ENCODE measurements at places on chromosomes 5 and 9.

- no peak for DNase-seq
These were observed 422.3 kb downstream of the TMEM232 start for GRCh38 chr5:110304176-110304575.

DNA sequence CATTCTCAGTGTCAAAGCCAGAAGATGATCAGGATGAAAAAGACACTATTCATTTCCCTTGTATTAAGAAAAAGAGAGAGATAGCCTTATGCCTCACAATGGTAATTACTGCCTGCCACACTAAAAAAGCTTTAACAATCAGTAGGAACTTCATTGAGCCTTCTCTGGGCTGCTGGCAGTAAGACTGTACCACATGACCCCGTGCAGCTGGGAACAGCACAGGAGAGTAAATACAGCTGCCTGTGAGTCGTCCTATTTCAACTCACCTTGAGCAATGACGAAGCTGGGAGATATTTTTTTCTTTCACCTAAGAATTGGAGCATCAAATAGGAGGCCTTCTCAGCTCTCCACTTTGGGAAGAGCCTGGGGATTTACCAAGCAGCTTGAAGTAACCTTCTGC lies 316.3 kb downstream of the GABRB2 start:
- DNase-seq, result no peak

DNA sequence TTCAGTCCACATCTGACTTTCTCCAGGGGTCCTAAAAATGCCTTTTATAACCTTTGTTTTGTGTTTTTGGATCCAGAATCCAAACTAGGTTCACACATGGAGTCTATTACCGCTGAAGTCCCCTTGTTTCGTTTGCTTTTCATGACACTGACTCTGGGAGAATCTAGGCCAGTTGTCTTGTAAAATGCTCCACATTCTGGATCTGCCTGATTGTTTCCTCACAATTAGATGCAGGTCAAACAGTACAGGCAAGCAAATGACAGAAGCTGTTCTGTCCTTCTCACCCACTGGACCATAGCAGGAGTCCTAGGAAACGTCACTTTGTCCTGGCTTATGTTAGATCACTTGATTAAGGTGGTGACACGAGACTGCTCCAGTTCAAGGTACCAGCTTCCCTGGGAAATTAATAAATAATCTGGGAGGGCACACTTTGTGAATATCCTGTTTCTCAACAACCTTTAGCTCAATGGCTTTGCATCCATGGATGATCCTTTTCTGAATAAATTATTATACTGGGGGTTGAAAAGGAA lies 34.1 kb downstream of the FABP6 start:
- no peak for DNase-seq

GRCh38 chr9:86942281-86943200 lies 4.8 kb downstream of the GAS1 start:
- DNase-seq, result no peak

DNA sequence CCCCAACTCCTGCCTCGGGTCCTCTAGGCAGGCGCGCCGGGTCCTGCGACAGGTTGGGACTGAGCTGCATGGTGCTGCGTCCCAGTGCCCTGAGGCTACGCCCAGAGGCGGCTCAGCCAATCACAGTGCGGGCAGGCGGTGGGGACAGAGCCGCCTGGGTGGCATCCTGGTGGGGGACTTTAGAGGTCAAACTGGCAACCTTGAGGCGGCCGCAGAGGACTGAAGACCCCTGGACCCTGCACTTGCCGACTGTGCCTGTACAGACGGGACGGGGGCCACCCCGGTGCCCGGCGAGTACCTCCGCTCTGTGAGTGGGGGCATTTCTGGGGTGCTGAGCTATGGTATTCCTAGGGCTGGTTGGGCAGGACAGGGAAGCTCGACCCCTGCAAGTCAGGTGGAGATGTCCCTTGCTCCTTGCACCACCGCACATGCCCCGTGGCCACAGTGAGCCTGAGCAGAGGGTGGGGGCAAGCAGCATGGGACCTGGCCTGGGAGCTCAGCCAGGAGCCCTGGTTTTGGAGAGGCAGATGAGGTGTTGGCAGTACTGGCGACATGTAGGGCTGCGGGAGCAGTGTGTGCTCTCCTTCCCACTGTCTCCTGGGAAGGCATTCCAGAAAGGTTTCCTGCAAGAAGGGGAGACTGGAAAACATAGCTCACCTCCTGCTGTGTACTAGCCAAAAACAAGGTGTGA lies 45.5 kb downstream of the CTSL start:
- DNase-seq, result no peak

DNA sequence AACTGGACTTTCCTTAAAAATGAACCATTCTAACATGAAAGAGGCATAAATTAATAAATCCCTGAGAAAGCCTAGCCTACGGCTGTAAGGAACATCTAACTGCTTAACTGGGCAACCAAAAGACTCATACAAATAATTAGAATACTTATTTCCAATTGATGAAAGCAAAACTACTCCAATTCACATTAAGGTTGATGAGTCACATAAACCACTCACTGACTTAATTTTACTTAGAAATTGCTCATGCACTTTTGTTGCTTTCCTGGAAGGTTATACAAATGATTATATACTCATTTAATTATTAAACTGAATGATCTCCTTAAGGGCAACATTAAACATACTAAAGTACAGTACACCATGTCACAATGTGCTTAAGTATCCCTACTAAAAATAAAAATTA lies 101.9 kb downstream of the NFIB start:
- no peak for DNase-seq

- no peak for DNase-seq
These were observed 89.6 kb upstream of the BASP1 start for GRCh38 chr5:17127743-17128231.

GRCh38 chr5:1358726-1359025 lies 13.8 kb upstream of the CLPTM1L start:
- no peak for DNase-seq

DNA sequence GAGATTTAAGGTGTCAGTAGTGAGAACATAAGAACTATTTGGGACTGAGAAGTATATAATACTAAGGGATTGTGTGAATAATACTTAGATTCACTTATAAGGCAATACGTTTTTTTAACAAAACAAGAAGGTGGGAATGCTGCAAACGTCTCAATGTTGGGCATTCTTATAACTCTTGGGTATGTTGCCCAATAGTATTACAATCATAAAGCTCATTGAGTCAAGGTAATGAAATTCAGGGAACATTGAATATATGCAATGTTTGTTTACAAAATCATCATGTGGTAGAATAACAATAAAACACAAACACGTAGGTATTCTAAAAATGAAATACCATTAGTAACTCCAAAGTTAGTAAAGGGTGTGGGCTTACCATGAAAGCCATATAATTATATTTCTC lies 400.7 kb downstream of the KIAA0825 start:
- no peak for DNase-seq

- no peak for DNase-seq
These were observed 6.0 kb downstream of the B4GALT1 start for GRCh38 chr9:33161011-33161588.

- peak; percentile 40 for DNase-seq
These were observed 20.9 kb downstream of the MORN5 start for GRCh38 chr9:122180633-122181032.

DNA sequence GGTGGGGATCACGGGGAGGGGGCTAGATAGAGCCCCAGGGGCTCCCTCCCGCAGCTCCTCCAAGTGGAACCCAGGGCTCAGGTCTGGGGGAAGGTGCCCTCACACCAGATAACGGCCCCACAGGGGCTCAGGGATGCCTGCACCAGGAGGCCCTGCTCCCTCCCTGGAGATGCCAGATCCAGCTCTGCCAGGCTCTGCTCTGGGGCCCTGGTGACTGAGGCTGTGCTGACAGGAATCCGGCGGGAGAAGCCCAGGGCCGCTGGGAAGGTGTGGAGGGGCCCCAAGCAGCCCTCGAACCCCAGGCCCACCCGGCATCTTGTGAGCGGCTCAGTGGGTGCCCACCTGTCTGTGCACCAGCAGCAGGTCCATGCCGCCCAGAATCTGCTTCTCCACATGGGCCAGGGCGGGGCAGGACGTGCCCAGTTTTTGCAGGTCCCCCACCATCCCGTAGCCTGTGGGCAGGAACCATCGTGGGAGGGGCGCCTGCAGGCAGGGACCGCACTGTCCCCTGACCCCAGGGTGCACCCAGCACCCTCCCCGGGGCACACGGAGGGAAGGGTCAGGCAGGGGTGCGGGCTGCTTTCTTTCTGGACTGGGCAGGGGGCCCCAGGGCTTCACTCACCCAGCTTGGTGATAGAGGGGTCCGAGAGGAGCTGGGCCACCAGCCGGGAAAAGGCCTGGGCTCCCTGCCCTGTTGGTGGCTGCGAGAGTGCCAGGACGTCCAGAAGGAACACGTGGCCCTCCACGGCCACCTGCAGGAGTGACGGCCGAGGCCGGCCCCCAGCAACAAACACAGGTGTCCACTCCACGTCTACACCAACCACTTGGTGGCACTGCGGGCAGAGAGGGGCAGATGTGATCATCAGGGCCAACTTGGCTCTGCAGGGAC lies 48.9 kb upstream of the NRARP start:
- DNase-seq, result no peak

DNA sequence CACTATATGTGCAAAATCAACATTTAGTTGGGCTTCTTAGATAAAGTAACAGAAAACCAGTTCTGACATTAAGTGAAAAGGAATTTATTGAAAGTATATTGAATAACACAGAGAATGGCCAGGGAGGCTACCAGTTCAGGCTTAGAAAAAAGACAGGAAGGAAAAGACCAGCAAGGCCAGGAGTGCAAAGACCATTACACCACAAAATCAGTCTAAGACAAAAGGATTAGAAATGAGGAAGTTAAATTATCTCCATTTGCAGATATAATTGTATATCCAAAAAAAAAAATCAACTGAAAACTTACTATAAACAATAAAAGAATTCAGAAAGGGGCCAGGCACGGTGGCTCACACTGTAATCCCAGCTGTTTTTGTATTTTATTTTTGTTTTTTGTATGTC lies 4.8 kb upstream of the TEX10 start:
- DNase-seq, result no peak

- DNase-seq, result no peak
These were observed 6.3 kb upstream of the IL5 start for GRCh38 chr5:132549576-132549975.

- DNase-seq, result peak; percentile 48
These were observed 1.2 kb upstream of the PCSK1 start for GRCh38 chr5:96434201-96434645.

DNA sequence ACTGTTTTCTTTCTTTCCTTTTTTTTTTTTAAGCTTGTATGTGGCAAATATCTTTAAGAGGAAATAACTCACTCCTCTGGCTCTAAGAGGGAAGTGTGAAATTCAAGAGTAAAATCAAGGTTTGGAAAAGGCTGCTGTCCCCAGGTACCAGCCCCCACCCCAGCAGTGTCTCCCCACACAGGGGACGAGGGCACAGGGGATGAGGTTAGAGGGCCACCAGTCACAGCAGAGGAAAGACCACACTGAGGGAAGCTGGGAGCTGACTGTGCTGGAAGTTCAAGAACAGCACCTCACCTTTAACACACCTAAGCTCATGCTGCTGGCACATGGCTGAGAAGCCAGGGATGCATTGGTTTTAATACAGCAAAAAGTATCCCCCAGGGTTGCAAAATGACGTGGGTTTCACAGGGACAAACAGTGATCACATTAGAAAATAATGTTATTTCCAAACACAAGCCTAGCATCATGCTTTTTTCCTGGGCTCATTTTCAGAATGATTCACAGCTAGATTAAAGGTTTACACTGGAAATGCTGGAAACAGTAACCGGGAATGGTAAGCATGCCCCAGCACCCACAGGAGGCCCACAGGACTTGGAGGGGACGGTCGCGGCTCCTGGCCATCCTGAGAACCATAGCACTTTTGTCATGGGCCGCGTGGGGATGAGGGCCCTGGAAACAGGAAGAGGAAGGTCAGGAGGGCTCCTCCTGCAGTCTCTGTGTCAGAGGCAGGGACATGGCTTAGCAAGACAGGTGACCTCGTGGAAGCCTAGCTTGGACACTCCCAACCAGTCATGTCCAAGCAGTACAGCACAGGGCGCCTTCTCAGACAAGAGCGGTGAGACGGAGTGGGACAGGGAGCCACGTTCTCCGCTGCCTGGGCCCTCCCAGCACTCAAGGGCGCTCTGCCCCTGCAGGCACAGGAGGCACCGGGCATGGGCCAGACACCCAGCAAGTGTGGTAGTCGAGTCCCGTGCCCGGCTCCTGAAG lies 6.9 kb downstream of the LPCAT1 start:
- no peak for DNase-seq

DNA sequence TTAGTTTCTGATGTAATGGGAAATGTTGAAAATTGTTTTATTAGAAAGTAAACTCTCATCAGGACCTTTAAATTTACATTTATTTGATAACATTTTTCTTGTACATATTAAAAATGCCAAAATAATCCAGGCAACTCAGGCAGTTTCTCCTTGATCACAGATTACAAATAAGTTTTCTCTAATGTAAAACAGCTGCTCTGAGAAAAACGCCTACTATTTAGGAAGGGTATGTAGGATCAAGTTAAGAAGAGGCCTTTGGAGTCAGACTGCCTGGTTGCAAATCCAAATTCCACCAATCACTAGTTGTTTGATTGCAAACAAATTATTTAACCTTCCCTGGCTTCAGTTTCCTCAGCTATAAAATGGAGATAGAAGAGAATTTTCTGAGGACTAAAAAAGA lies 610.8 kb downstream of the PDE4D start:
- DNase-seq, result no peak

GRCh38 chr5:50299896-50300295 lies 141.2 kb downstream of the EMB start:
- DNase-seq, result no peak

DNA sequence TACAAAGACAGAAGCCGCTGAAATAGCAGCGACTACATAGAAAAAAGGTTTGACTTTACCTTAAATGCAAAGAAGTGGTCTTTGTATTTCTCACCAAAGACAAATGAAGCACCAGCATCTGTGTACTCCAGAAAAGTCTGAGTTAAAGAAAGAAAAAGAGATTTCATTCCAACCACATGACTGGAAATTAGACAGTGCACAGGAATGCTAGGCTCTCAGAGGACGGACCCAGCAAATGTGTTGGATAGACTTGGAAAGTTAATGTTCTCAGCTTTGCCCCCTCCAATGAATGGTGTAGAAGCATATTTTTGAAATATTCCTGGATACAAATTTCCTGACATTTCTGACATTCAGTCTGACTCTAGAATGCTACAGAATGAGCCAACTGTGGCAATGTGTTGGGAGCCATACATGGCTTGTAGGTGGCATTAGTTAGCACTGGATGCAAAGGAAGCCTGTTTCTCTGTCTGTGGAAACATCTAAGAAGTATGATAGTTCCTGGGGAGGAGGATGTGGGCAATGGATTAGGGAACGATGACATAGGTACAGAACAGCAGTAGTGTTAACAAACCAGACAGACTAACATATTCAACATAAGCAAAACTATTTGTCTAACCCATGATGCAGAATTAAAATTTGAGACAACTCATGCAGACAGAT lies 43.3 kb downstream of the SLC28A3 start:
- DNase-seq, result no peak

DNA sequence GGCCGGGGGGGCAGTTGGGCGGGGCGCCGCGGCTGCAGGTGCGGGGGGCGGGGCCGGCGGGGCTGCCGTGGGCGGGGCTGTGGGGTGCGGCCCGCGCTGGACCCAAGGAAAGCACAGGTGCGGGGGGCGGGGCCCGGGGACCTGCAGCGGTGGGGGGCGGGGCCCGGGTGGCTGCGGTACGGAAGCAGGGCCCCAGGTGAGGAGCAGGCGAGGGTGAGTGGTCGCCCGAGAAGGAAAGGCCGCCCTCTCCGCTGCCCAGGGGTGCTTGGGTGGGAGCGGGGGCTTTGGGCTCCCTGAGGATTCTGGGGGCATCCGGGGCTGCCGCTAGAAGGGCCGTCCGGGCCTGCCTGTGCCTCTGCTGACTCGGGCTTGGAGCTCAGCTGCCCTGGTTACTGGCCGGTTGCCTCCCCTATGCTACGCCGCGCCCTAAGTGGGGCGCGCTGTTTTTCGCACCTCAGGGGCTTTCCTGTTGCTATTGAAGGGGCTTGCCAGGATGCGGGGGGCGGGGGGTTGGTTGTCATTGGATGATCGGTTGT lies 767 bp downstream of the RALGPS1 start:
- peak; percentile 38 for DNase-seq

Data from head of caudate nucleus (tissue), 42 donors.